Nucleus accumbens (tissue), 56 donors: ENCODE measurements at places on chromosomes 2 and 18.

DNA sequence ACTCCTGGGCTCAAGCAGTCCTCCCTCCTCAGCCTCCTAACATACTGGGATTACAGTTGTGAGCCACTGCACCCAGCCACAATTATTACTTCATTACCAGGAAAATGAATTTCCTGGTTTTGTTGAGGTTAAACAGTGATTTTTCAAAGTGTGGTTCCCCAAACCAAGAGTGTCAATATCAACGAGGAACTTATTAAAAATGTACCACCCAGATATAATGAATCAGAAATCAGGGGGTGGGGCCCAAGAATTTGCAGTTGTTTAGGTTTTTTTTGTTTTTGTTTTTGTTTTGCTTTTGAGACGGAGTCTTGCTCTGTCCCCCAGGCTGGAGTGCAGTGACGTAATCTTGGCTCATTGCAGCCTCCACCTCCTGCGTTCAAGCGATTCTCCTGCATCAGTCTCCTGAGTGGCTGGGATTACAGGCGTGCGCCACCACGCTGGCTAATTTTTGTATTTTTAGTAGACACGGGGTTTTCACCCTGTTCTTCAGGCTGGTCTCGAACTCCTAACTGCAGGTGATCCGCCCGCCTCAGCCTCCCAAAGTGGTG, 94.1 kb downstream of the WDSUB1 start:
- DNase-seq, result no peak

GRCh38 chr18:27712066-27712465, 464.9 kb downstream of the CDH2 start:
- no peak for DNase-seq

GRCh38 chr2:231621051-231621879, 28.6 kb downstream of the TEX44 start:
- no peak for DNase-seq

GRCh38 chr2:25072606-25073005, 30.7 kb downstream of the EFR3B start:
- no peak for DNase-seq

- DNase-seq, result no peak
These were observed 2.5 kb upstream of the DNAJC10 start for GRCh38 chr2:182713601-182714000.

GRCh38 chr2:217402761-217403383, 543.0 kb upstream of the TNP1 start:
- no peak for DNase-seq

DNA sequence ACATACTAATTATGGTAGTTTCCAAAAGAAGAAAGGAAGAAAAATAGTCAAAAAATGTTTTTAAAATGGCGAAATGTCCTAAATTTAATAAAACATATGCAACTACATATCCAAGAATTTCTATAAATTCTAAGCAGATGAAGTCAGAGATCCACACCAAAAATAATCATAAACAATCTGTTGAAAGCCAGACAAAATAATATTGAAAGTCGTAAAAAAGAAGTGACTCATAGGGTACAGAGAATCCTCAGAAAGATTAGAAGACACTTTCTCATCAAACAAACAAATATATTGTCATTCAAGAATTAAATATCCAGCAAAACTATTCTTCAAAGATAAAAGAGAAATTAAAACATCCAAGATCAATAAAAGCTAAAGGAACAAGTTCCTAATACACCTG, 281.4 kb upstream of the ZNF804A start:
- no peak for DNase-seq

DNA sequence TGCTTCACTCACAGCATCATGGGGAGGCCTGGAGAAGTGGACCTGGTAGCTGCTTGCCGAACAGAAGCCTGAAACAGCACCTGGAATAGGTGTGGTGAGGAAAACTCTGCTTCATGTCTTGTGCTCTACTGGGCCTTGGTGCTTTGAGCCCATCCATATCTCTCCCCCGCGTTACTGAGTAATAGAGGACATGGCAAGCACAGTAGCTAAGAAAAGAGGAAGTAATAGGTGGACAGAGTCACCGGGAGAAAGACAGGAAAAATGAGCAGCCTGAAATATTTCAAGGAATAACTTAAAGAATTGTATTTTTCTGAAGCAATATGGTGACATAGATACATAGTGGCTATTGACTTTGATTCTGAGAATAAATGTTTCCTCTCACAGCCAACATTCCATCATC, 14.0 kb upstream of the HNMT start:
- DNase-seq, result no peak

DNA sequence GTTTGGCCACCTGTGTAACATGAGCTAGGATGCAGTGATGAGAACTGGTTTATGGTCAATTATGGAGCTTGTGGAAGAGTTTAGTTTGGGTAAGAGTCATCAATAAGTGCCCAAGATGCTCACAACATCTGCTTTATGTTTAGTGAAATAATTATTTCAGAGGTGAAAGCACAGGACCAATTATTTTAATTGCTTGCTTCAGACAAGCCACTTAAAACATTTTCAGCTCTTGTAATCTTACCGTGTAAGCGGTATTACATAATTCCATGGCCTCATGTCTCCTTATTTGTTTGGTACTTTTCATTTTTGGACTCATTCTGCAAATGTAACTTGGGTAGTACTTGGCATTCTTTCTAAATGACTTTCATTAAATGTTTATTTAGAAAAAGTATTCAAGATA, 5.4 kb downstream of the B3GNT2 start:
- no peak for DNase-seq
